Neural progenitor cell (in vitro differentiated cells): ENCODE measurements at places on chromosomes 2 and 18. TPM values are rescaled to one million over a fixed set of nuclear protein-coding genes. Genes with fewer than 3 reads are reported as not detected.

GRCh38 chr2:109117780-109118179 is 11.2 kb upstream of the SH3RF3 start:
- H3K4me1 ChIP-seq, result no peaks in the 10 kb centered on the region
- no peak overlapping the region for H3K27ac ChIP-seq
- no peak overlapping the region for H3K4me3 ChIP-seq
- no peaks in the 10 kb centered on the region for H3K36me3 ChIP-seq

TMEM247 gene
- total RNA-seq, result not detected in 2 replicates

- no peak for DNase-seq
- H3K27ac ChIP-seq, result no peak overlapping the region
- no peaks in the 10 kb centered on the region for H3K27me3 ChIP-seq
- no peak overlapping the region for H3K4me3 ChIP-seq
Observed at GRCh38 chr2:99485411-99485810, 4.4 kb downstream of the REV1 start.

GRCh38 chr2:164542581-164543021 is 78.7 kb downstream of the GRB14 start:
- H3K27me3 ChIP-seq, result no peaks in the 10 kb centered on the region
- no peak overlapping the region for H3K27ac ChIP-seq
- H3K4me3 ChIP-seq, result no peak overlapping the region
- DNase-seq, result no peak
- H3K36me3 ChIP-seq, result no peaks in the 10 kb centered on the region
- H3K4me1 ChIP-seq, result no peaks in the 10 kb centered on the region

DNA sequence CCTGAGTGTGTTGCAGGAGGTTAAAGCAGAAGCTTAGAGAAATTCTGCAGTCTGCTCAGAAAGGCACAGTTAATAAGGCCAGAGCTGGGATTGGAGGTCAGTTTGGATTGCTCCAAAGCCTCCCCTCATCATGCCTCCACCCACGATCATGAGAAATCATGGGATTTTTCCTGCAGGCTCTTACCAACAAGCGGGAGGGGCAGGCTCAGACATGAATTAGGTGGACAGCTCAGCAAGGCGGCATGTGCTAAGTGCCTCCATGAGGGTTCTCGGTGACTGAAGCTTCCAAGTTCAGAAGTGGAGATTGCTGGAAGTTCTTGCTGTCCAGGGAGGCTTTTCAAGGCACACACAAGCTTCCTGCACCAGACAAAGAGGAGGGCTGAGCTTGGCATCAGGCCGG is 163.8 kb downstream of the SETBP1 start:
- no peak overlapping the region for H3K27ac ChIP-seq
- H3K27me3 ChIP-seq, result no peaks in the 10 kb centered on the region
- no peak overlapping the region for H3K4me3 ChIP-seq

DNA sequence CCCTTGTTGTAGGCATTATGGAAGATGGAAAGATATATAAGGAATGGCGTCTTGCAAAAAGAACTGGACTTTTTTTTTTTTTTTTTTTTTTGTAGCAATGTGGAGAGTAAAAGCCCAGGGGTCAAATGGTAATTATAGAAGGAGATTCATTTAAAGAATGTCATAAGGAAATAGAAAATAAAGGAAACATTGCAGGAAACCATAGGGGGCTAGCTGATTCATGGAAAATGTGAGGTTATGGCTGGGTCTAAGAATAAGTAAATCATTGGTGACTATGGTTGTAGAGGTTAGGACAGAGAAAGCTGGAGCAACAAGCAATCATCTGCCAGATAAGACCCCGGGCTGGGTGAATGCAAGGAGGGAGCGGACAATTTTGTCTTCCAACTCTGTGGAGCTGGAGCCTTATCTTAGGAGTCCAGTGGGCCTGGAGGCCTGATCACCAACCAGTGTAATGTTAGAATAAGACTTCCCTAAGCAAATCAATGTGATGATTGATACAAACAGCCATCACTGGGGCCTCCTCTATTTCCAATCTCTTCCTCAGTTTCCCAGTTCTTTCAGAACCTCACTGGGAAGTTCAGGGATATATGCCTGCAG is 201.2 kb upstream of the TNP1 start:
- no peak overlapping the region for H3K27ac ChIP-seq
- no peak overlapping the region for H3K4me3 ChIP-seq
- H3K27me3 ChIP-seq, result no peaks in the 10 kb centered on the region

GRCh38 chr2:134683561-134684112 is 35.2 kb downstream of the TMEM163 start:
- no peaks in the 10 kb centered on the region for H3K27me3 ChIP-seq
- no peak for DNase-seq
- no peak overlapping the region for H3K27ac ChIP-seq
- no peak overlapping the region for H3K4me3 ChIP-seq

- H3K27me3 ChIP-seq, result no peaks in the 10 kb centered on the region
- DNase-seq, result no peak
- H3K4me1 ChIP-seq, result peaks cover 5% of the 10 kb centered on the region
- H3K36me3 ChIP-seq, result no peaks in the 10 kb centered on the region
- no peak overlapping the region for H3K4me3 ChIP-seq
- H3K27ac ChIP-seq, result no peak overlapping the region
Observed at GRCh38 chr2:107107351-107107750, 221.4 kb upstream of the ST6GAL2 start.
